ENCODE measurements at places on chromosomes 6 and 20.

DNA sequence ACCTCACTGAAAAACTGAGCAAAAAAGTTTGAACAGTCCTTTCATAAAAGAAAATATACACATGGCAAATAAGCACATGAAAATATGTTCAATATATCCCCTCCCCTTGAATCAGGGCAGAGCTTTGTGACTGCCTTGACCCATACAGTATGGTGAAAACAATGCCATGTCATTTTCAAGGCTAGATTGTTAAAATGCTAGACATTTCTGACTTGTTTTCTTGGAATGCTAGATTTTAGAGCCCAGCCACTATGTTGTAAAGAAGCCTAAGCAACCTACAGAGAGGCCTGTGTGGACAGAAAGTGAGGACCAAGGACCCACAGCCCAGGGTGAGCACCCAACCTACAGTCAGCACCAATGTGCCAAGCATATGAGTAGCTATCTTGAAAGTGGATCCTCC lies 17.1 kb upstream of the ASF1A start:
- DNase-seq = no peak

DNA sequence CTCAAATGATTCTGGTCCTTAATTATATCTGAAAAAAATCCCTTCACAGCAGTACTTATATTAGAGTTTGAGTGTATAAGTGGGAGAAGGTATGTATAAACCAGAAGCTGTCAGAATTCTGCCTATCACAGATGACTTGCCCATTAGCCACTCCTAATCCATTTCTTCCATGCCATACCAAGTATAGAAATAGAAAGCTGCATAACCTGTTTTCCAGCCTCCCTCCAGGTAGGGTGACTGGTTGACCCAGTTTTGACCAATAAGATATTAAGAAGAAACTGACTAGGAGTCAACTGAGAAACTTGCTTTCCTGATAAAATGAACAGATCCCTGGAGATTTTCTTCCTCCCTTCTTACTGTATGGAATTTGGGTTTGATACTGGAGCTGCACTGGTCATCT lies 112.2 kb upstream of the GRIK2 start:
- no peak for DNase-seq

DNA sequence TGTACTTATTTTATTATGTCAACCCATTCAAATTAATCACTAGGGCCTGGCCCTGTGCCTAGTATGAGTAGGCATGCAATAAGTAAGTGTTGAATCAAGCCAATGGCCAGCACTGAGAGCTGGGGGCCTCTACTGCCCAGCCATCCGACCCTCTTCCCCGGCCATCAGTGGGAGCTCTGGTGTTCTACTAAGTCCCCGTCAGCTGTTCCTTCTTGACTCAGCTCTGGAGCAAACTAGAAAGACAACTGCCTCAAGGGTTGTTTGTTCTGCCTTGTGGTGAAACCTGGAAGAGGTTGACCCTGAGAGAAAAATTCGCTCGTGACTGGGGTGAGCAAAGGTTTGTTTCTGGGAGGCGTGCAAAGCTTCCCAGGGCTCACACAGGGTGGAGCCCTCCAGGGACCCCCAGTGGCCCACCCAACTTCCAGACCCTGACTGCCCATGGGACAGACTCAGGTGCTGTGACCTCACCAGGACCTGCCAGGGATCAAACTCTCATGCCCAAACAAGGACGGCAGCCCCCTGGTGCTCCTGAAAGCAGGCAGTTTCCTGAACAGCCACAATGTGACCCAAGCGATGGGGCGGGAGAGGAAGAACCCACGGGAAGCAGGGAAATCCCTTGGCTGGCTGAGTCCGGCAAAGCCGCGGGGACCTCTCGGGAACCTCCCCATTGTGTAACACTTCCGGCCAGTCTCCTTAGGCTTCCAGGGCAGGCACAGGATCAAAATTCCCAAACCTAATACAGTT lies 50.4 kb downstream of the BANF2 start:
- DNase-seq = no peak

- no peak for DNase-seq
Measured at GRCh38 chr6:138815797-138816528, 20.1 kb downstream of the ECT2L start.

GRCh38 chr20:35199740-35200139 lies 26.8 kb upstream of the MMP24 start:
- DNase-seq = no peak

DNA sequence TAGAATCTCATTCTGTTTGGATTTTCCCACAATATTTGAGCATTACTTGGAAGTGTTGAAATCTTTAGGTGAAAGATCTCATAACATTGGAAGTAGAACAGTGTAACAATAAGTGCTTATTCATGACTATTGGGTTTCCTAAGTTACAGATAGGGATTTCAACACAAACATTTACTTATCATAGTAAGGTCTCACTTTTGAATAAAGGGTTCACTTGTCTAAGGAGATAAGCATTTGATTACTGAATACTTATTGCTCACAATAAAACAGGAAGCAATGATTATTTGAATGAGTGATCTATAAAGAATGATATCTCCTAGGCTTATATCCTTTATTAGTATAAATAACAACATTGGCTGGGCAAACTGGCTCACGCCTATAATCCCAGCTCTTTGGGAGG lies 14.8 kb downstream of the DDX43 start:
- no peak for DNase-seq

GRCh38 chr20:7687065-7687464 lies 253.2 kb downstream of the HAO1 start:
- DNase-seq = no peak

DNA sequence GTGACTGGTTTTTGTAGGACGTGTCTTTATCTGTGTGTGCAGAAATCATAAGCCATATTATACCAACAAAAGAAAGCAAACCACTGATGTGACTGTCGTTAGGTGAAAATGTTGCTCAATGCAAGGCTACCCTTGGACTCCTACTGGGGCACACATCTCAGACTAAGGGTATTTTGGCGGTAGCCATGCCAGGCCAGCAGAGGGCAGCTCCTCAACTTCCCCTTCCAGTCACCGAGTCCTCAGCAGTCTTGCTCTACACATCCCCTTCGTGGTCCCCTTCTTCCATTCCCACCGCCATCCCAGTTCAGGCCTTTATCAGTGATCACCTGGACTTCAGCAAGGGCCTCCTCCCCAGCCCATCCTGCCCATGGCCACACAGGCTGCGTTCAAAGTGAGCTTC lies 113.7 kb upstream of the GGTLC1 start:
- DNase-seq = no peak

DNA sequence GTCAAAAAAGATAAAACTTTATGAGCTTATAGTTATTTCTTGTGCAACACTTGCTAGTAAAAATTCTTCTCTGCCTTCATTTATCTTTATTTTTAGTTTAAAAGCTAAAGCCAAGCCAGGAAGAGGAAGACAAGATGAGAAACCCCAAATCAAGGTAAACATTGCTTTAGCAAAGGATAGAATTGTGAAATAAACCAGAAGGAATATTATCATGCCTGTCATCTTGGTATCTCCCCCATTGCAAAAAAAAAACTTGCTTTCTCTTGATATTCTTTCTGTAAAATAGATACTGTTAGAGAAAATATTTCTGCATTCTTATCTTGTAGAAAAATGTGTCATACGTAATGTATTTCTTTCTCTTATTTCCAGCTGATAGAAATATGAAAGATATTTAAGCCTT lies 432.8 kb downstream of the GJA1 start:
- no peak for DNase-seq

DNA sequence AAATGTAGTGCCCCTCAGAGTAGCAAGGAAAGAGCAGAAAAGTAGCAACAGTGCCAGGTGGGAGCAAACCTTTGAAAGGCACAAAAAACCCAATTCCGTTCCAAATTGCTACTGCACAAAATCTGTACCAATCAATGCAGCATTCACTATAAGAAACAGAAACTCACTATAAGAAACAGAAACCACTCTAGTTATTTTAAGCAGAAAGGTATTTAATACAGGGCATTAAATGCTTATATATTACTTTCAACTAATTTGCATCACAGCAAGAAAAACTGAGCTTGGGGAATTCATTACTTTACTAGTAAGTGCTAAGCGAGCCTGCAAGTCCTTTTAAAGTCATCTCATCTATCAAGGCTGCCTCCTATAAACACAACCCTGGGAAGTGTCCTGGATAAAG lies 116.5 kb upstream of the OLIG3 start:
- DNase-seq = no peak

- no peak for DNase-seq
Measured at GRCh38 chr6:15308435-15309213, 62.8 kb downstream of the JARID2 start.

- no peak for DNase-seq
Measured at GRCh38 chr6:138382498-138383265, 5.0 kb downstream of the SMIM28 start.

DNA sequence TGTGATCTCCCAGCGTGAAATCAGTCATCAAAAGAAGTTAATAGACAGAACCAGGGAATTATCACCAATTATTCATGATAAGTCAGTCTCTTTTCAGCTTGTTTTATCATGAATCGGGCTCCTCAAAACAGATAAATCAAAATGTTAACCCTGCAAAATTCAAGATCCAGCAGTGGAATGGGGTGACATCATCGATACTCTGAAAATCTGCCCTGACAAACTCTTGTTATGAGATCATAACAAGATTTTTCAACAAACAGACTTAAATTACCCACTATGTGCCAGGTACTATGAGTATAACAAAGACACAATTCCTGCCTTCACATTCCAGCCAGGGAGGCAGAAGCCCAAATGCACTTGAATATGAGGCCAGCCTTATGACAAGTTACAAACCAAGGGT lies 64.4 kb downstream of the PTPRK start:
- no peak for DNase-seq

- no peak for DNase-seq
Measured at GRCh38 chr6:128282961-128283360, 237.4 kb downstream of the PTPRK start.

Measured in activated naive CD4-positive, alpha-beta T cell (primary cell).